SK-MEL-5 (cell line): ENCODE measurements at places on chromosomes 7 and 10. TPM values are rescaled to one million over a fixed set of nuclear protein-coding genes. Genes with fewer than 3 reads are reported as not detected.

- DNase-seq: no peak
These were observed 108.8 kb upstream of the MPP7 start for GRCh38 chr10:28411648-28412047.

- DNase-seq: no peak
These were observed 68.7 kb downstream of the GNA12 start for GRCh38 chr7:2775376-2775775.

DNA sequence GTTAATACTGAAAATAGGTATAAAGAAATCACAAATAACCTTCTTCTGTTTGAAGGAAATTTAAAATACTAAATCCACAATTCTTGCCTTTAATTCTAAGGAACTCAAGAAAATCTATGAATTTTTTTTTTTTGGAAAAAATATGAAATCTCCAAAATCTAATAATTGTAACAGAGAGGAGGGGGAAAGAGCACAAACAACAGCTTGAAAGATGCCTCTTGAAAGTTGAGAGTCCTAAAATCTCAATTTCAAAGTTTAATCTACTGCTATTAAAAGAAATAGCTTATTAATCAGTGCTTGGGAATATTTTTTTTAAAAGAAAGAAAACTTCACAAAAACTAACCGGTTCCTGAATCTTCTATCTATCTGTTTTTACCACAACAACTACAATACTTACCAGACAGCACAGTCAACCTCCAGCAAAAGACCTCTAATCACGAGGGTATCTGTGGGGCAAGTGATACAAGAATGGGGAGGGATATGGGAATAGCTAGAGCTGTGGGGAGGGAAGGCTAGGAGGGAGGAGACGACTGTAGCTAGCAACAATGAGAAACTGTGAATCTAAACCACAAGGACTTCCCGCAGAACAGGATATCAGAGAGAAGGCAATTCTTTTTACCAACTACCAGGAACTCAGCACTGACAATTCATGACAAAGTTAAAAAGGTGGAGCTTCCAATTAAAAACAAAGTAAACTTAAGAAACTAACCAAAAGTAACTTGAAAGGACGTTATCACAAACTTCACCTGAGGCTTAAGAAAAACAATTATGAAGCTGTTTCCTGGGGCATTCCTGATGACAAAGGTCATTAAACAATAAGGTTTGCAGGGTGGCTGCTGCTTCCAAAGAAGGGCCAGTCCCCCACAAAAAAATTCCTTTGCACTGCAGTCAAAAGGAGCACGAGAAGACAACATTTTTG lies at the start of gene USP54:
Gene USP54, minus strand, starts transcription at position 462 of the 919 bp plus-strand sequence. CDS start 15,684 bp downstream, outside the sequence.
- peak; percentile 96 for DNase-seq

CYP3A4 gene
- not detected in 2 replicates for total RNA-seq

GJD4 gene
- 0.08 TPM in 1 of 2 replicates, not detected in the other for total RNA-seq

- DNase-seq: no peak
These were observed 528.7 kb upstream of the DPP6 start for GRCh38 chr7:153523320-153524015.

PNLIPRP2 gene
- 0.34 and 0.37 TPM in 2 replicates for total RNA-seq

- no peak for DNase-seq
These were observed 255.1 kb downstream of the TNS3 start for GRCh38 chr7:47326808-47327207.

- no peak for DNase-seq
These were observed 350.0 kb downstream of the CXCL12 start for GRCh38 chr10:44034946-44035345.

- no peak for DNase-seq
These were observed 35.5 kb downstream of the VOPP1 start for GRCh38 chr7:55536619-55537457.

GPNMB gene
- 1,248 and 1,278 TPM in 2 replicates for total RNA-seq

GRCh38 chr7:112615701-112616100 lies 134.9 kb downstream of the LSMEM1 start:
- DNase-seq: no peak

TWIST1 gene
- 22.0 and 38.1 TPM in 2 replicates for total RNA-seq

DNA sequence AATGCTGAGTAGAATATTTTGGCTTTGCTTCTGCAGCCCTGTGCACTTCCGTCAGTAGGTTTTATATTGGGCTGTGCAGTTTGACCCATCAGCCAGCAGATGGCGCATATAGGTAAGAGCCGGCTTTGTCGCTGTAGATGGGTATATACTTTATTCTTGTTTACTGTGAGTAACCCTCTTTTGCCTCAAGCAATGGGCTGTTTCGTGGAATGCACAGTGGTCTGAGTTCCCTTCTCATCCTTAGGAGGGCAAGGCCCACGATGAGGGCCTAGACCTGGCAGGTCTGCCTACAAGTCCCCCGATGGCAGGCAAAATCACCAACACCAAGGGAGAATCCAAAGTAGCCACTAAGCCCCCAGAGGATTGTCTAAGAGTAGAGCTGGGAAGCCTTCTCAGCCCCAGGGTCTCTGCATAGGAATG lies 1002.9 kb upstream of the KCND2 start:
- DNase-seq: peak; percentile 88

GRCh38 chr7:109213081-109213480 lies 643.4 kb downstream of the DNAJB9 start:
- DNase-seq: no peak

- no peak for DNase-seq
These were observed 5.1 kb upstream of the PCBD1 start for GRCh38 chr10:70893227-70894006.

GRCh38 chr10:113148901-113149300 lies 198.9 kb downstream of the TCF7L2 start:
- no peak for DNase-seq

MMD2 gene
- not detected in 2 replicates for total RNA-seq

- peak; percentile 10 for DNase-seq
These were observed 104.5 kb upstream of the ZPBP start for GRCh38 chr7:50197549-50197948.

PTPRZ1 gene
- total RNA-seq: 36.8 and 39.0 TPM in 2 replicates

CCDC126 gene
- total RNA-seq: 11.9 and 15.8 TPM in 2 replicates

CLCN1 gene
- not detected in 2 replicates for total RNA-seq

MUC3A gene
- total RNA-seq: not detected in 2 replicates

DNA sequence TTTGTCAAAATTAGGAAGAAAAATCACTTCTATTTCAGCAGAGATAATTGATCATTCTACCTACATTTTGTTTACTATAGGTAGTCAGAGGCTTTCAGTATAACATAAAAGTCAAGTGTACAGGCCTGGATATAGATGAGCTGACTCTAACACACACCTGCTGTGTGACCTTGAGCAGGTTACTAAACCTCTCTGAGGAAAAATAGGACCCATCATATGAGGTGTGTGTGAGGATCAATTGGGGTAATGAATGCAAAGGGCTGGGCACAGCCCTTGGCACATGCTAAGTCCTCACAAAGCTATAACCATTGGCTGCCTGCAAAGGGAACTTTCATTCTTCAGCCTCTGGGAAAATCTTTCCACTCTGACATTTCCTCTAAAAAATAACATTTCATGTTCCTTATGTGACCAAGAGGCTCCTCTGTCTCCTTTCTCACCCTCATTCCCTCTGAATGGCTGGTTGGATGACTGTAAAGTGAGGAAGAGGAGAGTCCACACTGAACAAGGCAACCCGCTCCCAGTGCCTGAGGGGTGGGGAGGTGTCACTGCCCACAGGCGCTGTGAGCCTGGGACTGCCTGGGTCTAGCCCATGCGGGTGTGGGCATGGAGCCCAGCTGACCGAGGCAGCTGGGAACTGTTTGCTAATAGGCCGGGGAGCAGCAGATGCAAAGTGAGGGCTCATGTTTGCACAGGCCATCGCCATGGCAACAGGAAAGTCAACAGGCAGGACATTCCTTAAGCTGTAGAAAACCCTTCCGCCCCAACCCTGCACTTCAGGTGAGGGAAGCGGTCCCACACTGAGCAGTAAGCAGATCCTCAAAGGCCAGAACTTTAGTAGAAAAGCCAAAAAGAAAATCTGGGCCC lies 36.8 kb downstream of the MYOF start:
- peak; percentile 16 for DNase-seq

DNA sequence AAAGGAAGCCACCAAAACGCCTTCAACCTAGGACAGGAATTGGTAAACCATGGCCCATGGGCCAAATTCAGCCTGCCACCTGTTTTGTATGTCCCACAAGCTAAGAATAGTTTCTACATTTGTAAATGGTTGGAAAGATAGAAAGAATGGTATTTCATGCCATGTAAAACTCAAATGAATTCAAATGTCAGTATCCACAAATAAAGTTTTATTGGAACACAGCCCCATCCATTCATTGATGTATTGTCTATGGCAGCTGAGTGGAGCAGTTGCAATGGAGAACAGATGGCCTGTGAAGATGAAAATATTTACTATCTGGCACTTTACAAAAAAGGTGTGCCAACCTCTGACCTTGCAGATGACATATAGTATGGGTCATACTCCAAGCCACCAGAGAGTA lies 236.9 kb downstream of the CREB5 start:
- no peak for DNase-seq

DNA sequence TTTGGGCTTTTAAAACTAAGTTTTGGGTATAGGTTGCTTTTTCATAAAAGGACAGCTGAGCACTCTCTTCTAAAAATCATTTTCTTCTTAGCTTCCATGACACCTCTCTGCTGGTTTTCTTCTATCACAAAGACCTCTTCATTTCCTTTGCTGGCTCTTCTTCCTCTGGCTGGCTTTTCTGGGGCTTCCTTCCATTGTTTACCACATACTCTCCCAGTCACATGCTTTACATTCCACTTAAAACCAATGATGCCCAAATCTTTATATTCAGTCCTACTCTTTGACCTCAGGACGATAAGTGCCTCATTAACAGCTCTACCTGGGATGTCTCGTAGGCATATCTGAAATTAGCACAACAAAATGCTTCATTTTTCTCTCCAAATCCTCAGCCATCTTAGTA lies 26.8 kb downstream of the FAM133B start:
- no peak for DNase-seq

DNA sequence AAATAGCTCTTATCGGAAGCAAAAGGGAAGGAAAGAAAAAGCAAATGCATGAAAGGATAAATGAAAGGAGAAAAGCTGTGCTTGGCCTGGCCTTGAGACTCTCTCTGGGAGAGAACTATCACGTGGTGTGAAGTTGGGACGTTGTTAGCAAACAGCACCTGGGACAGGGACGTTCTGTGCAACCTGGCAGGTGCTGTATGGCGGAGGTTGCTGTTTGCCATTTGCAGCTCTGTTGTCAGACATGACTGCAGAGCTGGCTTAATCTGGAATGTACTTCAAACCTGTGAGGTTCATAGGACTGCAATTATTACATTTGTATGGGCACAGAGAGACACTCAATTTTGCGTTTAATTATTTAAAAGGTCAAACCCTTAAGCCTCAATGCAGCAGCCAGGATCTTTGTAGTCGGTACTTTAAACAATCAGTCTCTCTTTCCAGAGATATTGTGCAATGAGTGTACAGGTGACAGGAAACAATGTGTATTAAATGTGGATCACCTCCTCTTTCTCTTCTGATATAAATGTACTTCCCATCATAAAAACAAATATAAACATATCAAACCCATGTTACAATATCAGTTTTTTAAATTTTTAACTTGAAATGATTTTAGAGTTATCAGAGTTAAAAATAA lies 800.5 kb upstream of the KCND2 start:
- no peak for DNase-seq

POU6F2 gene
- total RNA-seq: 0.08 and 0.24 TPM in 2 replicates

ANKRD61 gene
- total RNA-seq: 0.50 and 0.51 TPM in 2 replicates

DNA sequence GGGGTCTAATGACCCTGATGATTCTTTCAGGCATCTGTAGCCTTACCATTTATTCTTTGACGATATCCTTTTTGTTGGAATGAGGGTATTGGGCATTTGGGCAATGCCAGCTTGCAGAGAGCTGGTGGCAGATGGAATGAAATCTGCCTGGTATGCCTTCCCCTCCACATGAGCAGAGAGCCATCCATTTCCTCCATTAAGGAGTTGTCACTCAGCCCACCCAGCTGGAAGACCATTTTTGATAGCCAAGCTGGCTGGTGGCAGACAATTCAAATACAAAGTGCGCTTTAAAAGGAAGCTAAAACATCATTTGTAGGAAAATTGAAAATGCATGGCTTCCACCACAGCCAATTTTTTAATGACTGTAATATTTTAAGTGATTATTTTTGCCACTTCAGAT lies 240.1 kb upstream of the SLC26A5 start:
- no peak for DNase-seq

C10orf53 gene
- not detected in 2 replicates for total RNA-seq

GRCh38 chr10:114541081-114541796 lies 116.8 kb downstream of the ABLIM1 start:
- DNase-seq: no peak

DNA sequence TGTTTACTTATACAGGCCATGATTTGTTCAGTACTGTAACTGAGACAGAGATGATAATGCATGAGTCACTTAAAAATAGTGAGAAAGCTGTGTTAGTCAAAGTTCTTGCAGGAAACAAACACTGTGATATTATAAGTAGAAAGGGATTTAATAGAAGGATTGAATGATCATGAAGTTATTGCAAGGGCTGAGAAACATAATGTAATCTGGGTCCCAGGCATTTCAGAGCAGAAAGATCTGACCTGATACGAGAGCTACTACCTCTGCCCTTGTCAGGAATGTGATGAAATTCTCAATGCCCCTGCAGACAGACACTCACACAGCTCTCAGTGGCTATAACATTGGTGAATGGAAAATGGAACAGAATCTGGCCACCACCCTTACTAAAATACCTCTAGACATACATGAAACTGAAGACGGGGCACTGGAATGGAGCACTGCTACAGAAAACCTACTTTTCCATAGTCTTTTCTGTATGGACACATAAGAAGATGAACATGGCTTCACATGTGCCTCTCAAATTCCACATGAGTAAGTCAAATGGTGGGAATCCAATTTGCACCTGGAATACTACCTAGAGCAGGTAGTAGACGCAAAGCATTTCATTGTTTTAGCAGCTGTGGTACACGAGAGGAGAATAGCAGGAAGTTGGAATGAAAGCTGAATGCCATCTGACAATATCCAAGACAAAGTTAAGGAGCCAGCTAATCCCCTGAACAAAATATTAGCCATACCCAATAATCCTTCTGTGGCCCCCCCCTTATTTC lies 19.1 kb upstream of the VWDE start:
- DNase-seq: no peak

DNA sequence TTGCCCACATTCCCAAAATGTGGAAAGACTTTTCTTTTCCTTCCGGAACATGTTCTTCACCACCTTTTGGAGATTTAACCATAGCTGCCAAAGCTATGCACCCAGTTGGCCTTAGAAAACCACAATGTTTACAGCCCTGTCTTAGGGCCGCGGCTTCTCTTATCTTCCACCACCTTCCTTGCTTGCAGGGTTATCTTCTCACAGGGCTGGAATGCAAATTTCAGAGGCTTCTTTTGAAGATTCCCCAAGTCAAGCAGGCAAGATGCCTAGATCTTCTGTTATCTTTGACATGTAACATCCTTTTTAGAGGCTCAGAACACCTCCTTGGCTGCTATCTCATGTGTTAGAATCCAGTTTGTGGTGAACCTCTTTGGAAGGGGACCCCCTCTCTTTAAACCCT lies 11.1 kb downstream of the KCTD7 start:
- no peak for DNase-seq

- peak; percentile 78 for DNase-seq
These were observed 266.0 kb downstream of the BBS9 start for GRCh38 chr7:33395340-33395739.

PDK4 gene
- total RNA-seq: 304 and 331 TPM in 2 replicates

GRCh38 chr10:80277016-80277415 lies 12.4 kb downstream of the MAT1A start:
- DNase-seq: no peak

TUBAL3 gene
- total RNA-seq: 0.08 TPM in 1 of 2 replicates, not detected in the other

FAM25G gene
- not detected in 2 replicates for total RNA-seq

- no peak for DNase-seq
These were observed 134.0 kb upstream of the SEMA3A start for GRCh38 chr7:84328571-84328970.
